ENCODE measurements at places on chromosomes 1 and 21. TPM values are rescaled to one million over a fixed set of nuclear protein-coding genes. Genes with fewer than 3 reads are reported as not detected.

DNA sequence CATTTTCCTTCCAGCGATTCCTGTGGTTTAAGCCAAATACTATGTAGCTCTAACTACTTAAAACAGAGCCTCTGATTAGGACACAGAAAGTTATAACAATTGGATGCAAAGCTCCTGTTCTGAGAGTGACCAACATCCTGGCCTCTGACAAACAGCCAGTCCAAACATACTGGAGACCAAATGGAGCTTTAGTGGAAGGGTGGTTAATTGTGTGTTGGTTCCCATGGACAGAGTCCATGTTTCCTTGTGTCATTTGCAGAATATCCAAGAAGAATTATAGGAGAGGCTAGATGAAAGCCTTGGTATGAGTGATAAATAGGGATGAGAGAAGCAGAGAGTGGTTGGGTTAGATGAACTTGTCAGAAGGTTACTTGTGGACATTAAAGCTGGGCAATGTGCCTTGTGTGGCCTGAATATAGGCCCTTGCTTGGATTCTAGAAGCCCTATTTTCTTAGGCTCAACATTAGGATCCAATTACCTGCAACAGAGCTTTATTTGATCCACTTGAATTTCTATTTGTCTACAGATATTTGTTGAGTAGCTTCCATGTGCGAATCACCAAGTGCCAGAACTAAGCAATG, 180.5 kb upstream of the GORAB start:
- no peak for DNase-seq

GRCh38 chr1:38213646-38214434, 167.2 kb upstream of the POU3F1 start:
- no peak for DNase-seq

- no peak for DNase-seq
Measured at GRCh38 chr1:161206411-161207140, 4.4 kb downstream of the NDUFS2 start.

Gene CR1L
- not detected for total RNA-seq

GRCh38 chr1:163672976-163673758, 351.4 kb downstream of the NUF2 start:
- no peak for DNase-seq

Gene SLC66A1
- total RNA-seq, result 7.0 TPM

DNA sequence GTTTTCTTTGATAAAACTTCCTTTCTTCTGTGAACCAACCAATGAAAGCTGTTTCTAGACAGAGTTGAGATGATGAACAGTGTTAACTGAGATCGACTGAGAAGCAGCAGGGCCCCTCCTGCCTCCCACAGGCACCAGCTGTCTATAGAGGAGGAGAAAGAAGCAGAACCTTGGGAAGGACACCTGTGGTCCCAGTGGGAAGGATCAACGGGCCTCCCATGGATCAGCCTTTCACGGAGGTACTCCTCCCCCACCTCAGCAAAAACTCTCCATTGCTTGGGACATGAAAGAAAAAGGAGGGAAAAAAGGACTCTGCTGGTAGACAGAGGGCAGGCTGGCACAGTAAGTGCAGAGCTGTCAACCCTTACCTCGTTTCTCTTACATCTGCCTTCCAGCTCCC, 40.5 kb downstream of the PLPPR5 start:
- DNase-seq, result no peak

Gene ESRRG
- 46.2 TPM for total RNA-seq

DNA sequence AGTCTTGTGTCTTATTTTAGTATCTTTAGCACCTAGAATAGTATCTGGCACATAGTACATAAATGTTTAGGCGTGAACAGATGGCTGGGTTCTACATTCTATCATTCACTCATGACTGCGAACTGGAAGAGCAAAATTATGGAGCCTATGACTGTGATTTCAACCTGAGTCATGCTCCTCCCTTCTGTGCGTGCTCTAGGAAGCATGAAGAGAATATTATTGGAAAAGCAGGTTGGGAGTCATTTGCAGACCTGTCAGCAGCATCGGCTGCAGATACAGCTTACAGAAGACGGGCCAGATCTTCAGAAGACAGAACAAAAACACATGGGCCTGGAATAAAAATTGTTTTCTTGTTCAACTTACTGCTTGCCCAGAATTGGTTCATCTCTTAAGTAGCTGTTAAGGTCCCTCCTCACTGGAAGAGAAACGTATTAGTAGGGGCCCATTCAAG, 344.0 kb upstream of the USP24 start:
- no peak for DNase-seq

GRCh38 chr1:42777852-42778251, 6.9 kb upstream of the TMEM269 start:
- no peak for DNase-seq

DNA sequence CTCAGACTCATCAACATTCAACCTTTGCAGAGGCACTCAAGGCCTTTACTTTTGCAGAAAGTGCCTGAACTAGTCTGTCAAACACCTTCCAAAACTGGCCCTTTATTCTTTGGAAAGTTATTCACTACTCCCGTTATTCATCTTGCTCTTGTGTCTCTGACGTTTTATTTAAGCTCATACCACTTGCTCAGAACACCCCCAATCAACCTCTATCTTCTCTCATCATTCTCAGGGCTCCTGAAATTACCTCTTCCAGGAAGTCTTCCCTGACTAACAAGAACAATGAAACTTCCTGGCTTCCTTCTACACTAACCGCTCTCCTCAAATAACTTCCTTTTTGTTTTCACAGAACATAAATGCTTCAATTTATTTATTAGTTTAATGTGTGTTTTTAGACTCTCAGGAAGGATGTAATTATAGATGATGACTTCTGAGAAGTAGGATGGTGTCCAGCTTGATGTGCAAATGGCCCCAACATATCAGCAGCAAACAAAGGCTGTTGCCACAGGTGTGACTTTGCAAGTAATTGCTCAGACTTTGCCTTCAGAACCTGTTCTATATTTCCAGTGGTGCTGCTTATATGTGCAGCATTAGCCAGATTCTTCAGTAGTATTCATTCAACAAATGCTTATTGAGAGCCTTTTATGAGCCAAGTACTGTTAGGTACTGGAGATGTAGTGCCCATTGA, 22.8 kb upstream of the BATF3 start:
- no peak for DNase-seq

- no peak for DNase-seq
Measured at GRCh38 chr1:19402031-19402813, 83.1 kb downstream of the CAPZB start.

- DNase-seq, result no peak
Measured at GRCh38 chr1:206503591-206504362, 3.6 kb upstream of the RASSF5 start.

Gene SLC30A2
- 4.0 TPM for total RNA-seq

All from Right ventricle myocardium inferior (tissue), 1 donor.